ENCODE measurements at places on chromosomes 7 and 10. TPM values are rescaled to one million over a fixed set of nuclear protein-coding genes. Genes with fewer than 3 reads are reported as not detected.
A peak's percentile ranks its signal among the peaks of the same experiment; 100 is the strongest.

OPN1SW gene
- total RNA-seq = not detected

COL13A1 gene
- 0.86 TPM for total RNA-seq

DNA sequence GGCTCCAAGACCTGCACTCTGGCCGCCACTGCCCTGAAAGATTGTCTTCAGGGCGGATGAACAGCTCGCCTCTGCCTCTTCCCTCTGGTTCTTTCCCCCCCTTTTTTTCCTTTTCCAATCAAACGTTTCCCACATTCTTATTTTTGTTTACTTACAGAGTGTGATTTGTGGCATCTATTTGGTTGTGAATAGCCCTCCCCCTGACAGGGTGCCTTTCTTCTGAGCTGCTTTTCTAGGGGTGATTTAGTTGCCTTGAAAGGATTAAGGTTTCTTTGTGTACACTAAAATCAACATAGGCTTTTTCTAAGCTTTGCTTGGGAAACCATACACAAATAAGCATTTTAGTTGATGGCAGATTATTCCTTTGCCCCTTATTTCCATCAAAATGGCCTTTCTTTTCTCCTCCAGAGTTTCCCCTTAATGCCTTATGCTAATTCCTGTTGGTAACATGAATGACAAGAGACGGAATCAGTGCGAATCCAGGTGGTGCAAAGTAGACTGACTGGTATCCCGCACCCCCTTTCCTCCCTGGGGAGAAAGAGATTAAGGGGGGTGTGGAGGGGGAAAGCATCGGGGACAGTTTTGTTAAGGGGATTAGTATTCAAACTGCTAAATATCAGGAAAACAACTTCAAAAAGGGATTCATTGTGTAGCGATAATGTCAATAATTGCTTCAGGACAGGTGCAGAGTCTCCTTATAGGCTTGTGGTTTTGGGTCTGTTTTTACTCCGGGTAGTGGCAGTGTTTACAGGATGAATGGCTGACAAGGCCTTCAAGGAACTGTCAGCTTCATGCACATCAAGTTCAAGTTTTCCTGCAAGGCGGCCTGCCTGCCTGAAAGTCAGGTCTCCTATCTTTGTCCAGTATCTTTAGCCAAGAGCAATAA is 431.6 kb upstream of the GALNT17 start:
- H3K4me3 ChIP-seq = no peak overlapping the region
- no peaks in the 10 kb centered on the region for H3K27me3 ChIP-seq
- H3K27ac ChIP-seq = no peak overlapping the region
- peaks cover 10% of the 10 kb centered on the region for H3K36me3 ChIP-seq
- no peaks in the 10 kb centered on the region for H3K4me1 ChIP-seq

DNA sequence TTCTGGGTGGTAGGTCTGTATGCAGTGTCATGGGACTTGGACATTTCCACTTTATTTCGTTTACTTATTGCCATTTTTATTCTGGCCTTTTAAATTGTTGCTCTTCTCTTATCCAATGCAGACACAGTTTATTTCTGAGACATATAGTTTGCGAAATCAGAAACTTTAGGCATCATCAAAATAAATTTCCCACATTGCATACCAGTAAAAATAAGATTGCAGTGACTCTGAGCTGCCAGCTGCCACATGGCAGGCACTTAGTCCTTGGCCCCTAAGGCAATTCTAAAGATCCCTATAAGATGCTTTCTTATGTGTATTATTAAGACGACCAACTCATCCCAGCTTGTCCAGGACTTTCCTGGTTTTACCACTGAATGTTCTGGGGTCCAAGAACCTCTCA is 81.8 kb upstream of the ANKRD1 start:
- no peak overlapping the region for H3K4me3 ChIP-seq
- no peaks in the 10 kb centered on the region for H3K27me3 ChIP-seq
- no peak overlapping the region for H3K27ac ChIP-seq
- no peaks in the 10 kb centered on the region for H3K36me3 ChIP-seq

DNA sequence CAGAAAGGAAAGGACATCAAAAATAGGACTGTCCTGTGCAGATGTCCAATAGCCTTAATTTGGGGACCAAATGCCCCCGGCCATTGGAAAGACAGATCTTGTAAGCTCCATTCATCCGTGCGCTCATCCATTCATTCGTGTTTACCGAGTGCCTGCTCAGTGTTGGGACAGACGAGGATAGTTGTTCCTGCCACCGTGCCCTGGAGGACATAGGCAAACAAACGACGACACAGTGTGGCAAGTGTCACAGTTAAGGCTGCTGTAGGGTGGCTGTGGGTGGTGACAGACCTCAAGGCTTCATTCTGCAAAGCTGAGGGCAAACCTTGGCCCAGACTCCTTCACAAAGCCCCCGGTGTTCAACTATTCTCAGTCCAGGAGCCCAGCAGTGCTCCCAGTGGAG is 27.6 kb downstream of the MKI67 start:
- peaks cover 32% of the 10 kb centered on the region for H3K36me3 ChIP-seq
- H3K27ac ChIP-seq = no peak overlapping the region
- DNase-seq = no peak
- H3K4me3 ChIP-seq = no peak overlapping the region

DNA sequence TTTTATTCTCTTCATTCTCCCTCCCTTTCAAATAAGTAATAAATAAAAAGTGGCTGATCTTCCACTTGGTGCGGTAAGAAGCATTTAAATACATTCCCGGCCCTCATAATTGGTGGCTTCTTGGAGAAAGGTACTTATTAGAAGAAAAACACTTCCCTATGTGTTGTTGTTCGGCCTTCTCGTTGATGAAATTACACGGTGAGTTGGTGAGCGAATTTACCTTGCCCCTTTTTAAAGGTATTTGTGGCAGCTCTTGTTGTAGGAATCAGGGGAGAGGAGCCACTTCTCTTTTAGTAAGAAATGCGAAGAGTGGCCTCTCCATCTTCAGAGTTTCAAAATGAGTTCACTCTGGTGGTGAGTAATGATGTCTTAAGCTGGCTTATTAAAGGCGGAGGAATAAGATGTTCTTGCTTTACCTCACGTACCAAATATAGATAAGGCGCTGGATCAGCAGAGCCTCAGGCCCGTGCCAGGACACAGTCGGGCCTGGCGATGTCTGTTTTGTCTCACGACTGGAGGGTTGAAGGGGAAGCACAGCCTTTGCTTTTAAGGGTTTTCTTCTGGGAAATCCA is 135.9 kb downstream of the CUX1 start:
- H3K4me1 ChIP-seq = peaks cover 26% of the 10 kb centered on the region
- peak; percentile 86 for DNase-seq
- H3K27me3 ChIP-seq = no peaks in the 10 kb centered on the region
- peak overlapping the region; percentile 11 for H3K4me3 ChIP-seq
- peak overlapping the region; percentile 94 for H3K27ac ChIP-seq

DNA sequence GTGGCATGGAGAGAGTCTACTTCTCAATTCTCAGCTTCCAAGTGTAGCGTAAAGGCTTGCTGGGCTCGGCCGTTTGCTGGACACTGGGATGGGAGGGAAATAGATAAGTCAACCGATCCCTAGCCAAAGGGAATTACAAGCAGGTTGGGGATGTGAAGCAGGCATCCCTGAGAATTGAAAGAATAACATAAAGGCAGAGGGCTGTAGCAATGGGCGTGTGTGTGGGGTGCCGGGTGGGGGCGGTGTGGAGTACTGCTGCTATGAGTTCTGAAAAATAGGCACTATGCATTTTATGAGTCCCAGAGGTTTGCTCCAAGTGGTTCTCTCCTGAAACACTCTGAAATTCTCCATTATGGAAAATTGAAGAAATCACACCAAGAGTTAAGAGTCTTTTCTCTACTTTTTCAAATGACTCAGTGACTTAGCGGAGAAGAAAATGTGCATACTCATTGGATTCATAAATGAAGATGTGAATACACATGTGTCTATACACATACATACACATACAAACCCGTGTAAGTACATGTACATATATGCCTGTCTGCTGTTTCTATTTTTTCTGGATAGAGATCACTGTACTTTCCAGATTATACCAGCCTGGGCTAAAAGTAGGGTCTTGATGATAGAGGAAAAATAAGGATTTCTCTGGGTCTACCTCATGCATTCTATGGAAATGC is 65.4 kb downstream of the ADRA2A start:
- no peak overlapping the region for H3K4me3 ChIP-seq
- no peaks in the 10 kb centered on the region for H3K27me3 ChIP-seq
- no peak overlapping the region for H3K27ac ChIP-seq
- no peaks in the 10 kb centered on the region for H3K36me3 ChIP-seq
- DNase-seq = no peak

DNA sequence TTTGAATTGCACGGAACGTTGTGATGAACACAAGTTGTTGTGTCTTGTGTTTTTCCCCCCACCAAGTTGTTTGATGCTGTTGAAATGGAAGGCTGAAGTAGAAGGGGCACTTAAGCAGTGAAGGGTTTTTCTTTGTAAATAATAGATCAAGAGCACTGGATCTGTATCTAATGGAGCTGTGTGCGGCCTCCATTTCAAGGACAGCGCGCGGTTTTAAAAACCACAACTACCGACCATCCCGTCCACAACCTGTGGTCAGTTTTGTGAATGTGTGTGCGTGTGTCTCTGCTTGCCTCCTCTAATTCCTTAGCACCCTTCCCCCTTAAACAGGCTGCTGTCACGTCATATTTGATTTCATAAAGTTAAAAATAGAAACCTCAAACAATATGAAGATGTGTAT is 165.5 kb downstream of the TCF7L2 start:
- no peaks in the 10 kb centered on the region for H3K27me3 ChIP-seq
- H3K4me3 ChIP-seq = no peak overlapping the region
- DNase-seq = no peak

- H3K27me3 ChIP-seq = no peaks in the 10 kb centered on the region
- no peaks in the 10 kb centered on the region for H3K4me1 ChIP-seq
- no peak for DNase-seq
- H3K27ac ChIP-seq = no peak overlapping the region
- H3K36me3 ChIP-seq = no peaks in the 10 kb centered on the region
These were observed 35.4 kb upstream of the KNDC1 start for GRCh38 chr10:133124357-133125211.
